ENCODE measurements at places on chromosomes 1 and 21. TPM values are rescaled to one million over a fixed set of nuclear protein-coding genes. Genes with fewer than 3 reads are reported as not detected.

- no peak for DNase-seq
These were observed 65.0 kb downstream of the WDR64 start for GRCh38 chr1:241716915-241717656.

- no peak for DNase-seq
These were observed 32.6 kb downstream of the ALPL start for GRCh38 chr1:21541835-21542234.

The ARHGEF16 gene
- total RNA-seq: 7.9 TPM

The ERICH3 gene
- not detected for total RNA-seq

GRCh38 chr1:21362096-21362495, 71.8 kb upstream of the ECE1 start:
- DNase-seq: no peak

DNA sequence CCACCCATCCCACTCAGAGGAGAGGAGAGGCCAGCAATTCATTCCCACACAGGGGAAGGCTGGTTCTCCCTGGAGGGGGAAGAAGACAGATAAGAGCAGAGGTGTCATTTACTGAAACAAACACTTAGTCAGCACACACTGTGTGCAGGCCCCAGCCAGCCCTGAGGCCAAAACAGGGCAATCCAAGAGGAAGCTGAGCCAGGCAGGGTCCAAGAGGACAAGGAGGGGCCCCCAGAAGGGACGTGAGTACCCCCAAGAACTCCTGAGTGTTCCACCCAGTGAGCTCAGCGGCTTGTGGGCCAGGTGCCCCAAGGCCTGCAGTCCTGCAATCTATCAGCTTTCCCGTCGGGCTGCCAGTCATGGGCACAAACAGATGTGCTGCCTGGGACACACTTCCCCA, 15.8 kb downstream of the ADGRB2 start:
- no peak for DNase-seq

DNA sequence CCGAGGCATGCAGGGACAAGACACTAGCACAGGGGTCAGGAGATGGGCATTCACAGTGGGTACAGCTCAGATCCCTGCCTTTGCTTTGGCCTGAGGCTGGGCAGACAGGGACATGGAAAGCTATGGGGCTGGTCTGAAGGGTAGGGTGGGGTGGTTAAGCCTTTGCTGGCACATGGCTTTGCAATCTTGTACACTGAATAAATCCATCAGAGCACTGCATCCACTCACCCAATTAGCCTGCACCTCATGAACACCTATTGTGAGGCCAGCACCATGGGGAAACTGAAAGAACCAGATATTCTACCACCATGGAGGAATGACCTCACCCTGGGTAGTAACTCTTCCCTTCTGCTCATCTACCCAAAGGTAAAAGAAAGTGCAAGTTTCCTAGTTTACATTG, 199.6 kb upstream of the LMO4 start:
- no peak for DNase-seq

- DNase-seq: no peak
These were observed 5.8 kb upstream of the SSR2 start for GRCh38 chr1:156026588-156026987.

DNA sequence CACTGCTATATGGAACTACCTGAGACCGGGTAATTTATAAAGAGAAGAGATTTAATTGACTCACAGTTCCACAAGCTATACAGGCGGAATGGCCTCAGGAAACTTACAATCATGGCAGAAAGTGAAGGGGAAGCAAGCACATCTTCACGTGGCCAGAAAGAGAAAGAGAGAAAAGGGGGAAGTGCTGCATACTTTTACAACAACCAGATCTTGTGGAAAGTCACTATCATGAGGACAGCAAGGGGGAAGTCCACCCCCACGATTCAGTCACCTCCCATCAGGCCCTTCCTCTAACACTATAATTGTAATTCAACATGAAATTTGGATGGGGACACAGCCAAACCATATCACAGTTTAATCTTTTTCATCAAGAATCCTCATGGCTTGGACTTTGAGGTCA, 339.2 kb upstream of the AJAP1 start:
- no peak for DNase-seq

The SERBP1 gene
- total RNA-seq: 264 TPM

DNA sequence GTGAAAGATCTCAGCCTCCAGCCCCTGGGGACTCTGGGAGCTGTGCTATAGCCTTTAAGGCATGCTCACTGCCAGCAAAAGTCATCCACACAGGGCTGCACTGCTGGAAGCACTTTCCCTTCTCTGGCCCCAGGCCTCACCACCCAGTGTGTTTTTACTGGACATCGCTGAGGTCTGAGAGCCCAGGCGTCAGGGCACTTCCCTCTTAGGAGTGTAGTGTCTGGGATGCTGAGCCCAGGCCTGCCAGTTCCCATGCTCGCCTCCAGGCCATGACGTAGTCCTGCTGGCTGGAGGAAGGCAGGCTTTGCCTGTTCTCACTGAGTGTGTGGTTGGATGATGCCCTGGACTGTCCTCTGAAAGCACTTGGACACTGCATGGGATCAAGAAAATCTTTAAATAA, 101.2 kb downstream of the GDAP2 start:
- no peak for DNase-seq

DNA sequence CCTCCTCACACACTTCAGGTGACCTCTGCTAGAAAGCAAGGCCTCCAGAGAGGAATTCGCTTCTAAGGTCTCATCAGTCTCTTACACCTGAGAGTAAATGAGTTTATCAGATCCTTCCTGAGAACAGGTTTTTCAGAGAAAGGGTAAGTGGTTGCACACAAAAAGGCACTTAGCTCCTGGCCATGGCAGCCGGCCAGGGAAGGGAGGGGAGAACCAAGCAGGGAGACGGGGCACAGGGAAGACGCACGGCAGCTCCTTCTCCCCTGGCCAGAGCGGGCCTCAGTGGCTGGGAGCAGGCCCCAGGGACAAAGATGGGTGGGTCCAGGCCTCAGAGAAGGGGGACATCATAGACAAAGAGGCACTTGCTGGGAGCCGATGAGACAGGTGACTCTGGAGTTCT, 3.6 kb upstream of the TNNT2 start:
- no peak for DNase-seq

- DNase-seq: no peak
These were observed 238.2 kb upstream of the SGIP1 start for GRCh38 chr1:66295803-66296202.

- no peak for DNase-seq
These were observed 579.6 kb downstream of the USP25 start for GRCh38 chr21:16309250-16309971.

GRCh38 chr1:153494976-153495535, 34.6 kb upstream of the S100A7 start:
- DNase-seq: peak; percentile 65

The KIF2C gene
- total RNA-seq: 3.3 TPM

DNA sequence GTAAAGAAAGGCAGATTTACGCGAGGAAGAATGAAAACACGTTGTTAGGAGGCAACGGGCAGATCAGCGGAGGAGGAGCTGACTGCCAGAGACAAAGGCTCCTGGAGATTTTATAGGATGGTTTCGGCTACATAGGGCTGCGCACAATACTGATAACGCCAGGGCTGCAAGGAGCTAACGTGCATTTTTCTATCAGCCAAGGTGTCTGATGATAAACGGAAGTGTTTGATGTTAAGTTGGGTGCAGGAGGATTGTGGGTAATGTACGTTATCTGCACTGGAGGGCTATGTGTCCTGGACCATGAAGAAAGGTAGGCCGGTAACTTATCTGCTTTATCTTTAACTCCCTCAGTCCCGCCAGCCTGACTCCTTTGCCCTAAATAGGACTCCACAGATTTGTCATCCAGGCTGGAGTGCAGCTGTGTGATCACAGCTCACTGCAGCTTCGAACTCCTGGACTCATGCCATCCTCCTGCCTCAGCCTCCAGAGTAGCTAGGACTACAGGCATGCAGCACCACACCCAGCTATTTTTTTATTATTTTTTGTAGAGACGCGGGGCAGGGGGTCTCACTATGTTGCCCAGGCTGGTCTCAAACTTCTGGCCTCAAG, 29.6 kb downstream of the SETD4 start:
- DNase-seq: no peak

The NBL1 gene
- total RNA-seq: 208 TPM

The SMIM1 gene
- total RNA-seq: 4.9 TPM

- DNase-seq: no peak
These were observed 11.8 kb downstream of the CD101 start for GRCh38 chr1:117013309-117013858.

- DNase-seq: no peak
These were observed 430.1 kb upstream of the PTBP2 start for GRCh38 chr1:96291468-96291867.

The PLA2G2D gene
- total RNA-seq: not detected

Measured in lower leg skin (tissue), 4 donors.